ENCODE measurements at places on chromosomes 13 and 19.

DNA sequence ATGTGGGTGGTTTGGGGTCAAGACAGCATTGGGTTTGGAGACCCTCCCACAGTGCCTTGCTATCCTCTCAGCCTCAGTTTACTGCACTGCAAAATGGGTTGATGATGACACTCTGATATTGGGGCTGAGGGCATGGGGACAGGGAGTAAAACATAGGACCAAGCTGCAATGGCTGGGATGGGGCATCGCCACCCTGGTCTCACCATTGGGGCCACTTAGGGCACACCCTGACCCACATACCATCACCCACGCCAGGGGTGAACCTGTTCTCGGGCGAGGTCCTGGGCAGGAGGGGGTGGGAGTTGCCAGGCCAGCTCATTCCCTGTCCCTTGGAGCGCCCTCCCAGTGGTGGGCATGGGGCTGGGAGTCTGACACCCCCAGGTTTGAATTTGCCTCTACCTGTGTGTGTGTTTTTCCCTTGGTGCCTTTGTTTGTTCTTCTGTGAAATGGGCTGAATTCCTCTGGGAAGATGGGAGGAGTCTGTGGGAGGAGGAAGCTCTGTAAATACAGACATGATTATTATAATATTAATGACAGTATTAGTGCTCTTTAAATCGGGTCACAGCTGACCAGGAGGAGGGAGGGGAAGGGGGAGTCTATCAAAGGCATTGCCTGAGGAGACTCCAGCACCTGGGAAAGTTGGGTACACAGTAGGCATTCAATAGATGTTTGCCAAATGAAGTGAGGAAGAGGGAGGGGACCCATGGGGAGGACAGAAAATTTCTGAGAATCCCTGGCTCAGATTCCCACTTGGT is 2.2 kb upstream of the FCHO1 start:
- no peak for DNase-seq

- DNase-seq = no peak
Observed at GRCh38 chr19:10818301-10819123, 17.5 kb downstream of the TMED1 start.

DNA sequence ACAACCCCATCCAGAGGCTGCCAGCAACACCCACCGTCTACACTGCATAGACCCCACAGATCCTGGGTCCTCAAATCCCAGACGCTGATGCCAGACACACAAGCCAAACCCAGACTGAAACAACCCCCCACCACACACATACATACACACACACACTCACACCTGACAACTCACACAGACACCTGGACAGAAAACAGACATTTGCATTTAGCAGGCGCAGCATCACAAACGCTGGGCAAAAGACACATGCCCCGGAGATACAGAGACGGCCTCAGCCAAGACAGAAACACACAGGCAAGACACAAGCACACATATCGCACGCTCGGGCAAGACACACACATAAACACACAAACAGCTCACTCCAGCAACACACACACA is 1.3 kb downstream of the BBC3 start:
- peak; percentile 51 for DNase-seq

- DNase-seq = no peak
Observed at GRCh38 chr13:111319521-111319920, 921 bp upstream of the TEX29 start.

GRCh38 chr19:36819130-36819630 is 19.0 kb downstream of the ZNF790 start:
- DNase-seq = peak; percentile 25

GRCh38 chr19:45153339-45154063 is 7.3 kb downstream of the NKPD1 start:
- no peak for DNase-seq

GRCh38 chr13:110873639-110874507 is 41.0 kb downstream of the ANKRD10 start:
- no peak for DNase-seq

GRCh38 chr13:105329359-105329758 is 1206.1 kb downstream of the EFNB2 start:
- no peak for DNase-seq

- DNase-seq = no peak
Observed at GRCh38 chr13:71801781-71802180, 65.2 kb downstream of the DACH1 start.

DNA sequence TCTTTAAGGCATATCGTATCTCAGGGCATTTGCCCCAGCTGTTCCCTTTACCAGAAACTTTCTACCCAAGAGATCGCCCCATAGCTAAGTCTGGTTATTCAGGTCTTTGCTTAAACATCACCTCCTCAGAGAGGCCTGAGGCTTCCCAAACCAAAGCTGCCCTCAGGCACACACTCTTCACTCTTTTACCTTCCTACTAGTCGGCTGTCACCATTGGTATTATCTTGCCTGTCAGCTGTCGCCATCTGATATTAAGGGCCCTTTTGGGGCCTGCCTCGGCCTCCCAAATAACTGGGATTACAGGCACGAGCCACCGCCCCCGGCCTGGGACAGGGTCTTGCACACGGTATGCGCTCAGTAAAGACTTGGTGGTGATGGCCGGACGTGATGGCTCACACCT is 1.0 kb downstream of the GADD45GIP1 start:
- no peak for DNase-seq

DNA sequence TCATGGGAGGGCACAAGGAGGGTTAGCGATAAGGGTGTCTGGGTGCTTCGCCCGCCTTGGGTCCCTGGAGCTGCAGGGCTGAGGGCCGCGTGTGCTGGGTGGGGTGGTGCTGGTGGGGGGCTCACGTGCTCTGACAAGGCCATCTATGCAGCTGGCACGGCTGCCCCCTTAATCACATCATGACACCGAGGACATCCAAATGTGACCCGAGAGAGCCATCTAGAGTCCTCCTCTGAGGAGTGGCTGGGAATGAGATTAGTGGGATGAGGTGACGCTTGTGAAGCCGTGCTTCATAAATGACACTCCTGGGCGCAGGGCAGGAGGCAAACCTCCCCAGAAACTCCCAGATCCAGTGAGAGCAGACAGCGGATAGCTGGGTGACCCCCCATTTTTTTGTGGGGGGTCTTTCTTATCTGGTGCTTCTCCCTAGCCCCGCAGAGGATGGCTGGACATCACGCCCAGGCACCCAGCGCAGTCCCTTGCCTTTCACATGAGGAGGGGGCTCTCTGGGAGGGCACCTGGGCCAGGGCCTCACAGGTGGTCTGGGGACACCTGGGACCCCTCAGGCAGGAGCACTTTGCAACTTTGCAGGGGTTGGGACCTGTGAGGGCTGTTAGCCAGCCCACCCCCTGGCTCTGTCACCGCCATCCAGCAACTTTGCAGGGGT is 6.6 kb downstream of the FZR1 start:
- no peak for DNase-seq

DNA sequence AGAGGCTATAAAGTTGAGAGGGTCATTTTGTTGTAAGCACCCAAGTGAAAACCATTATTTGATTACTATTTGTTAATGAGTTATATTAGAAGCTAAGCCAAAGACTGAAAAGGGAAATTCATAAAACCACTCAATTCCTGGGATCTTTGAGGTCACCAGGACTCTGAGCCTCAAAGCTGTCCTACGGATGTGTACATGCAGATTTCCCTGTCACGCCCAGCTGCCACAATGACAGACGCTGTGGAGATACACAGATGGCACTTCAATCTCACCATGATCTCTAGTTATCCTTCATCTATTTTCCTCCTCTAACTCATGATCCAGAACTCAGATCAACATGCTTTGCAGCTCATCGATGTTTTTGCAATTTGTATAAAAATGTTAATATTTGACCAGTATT is 403.5 kb upstream of the MIR17HG start:
- no peak for DNase-seq

DNA sequence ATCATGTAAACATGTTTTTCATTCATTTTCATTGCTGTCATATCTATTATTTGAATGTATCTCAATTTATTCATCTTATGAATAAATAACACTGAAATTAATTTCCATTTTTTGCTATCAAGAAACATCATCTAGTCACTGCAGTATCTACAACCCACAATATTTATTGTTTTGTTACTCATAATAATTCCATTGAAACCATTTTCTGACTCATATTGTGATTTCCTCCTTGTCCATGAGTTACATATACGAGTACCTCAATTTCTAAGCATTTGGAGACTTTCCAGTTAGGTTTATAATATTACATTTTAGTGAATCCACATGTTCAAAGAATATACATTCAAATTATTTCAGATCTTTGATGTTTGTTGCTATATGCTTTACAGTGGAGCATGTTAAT is 1524.0 kb downstream of the SLITRK1 start:
- DNase-seq = no peak

DNA sequence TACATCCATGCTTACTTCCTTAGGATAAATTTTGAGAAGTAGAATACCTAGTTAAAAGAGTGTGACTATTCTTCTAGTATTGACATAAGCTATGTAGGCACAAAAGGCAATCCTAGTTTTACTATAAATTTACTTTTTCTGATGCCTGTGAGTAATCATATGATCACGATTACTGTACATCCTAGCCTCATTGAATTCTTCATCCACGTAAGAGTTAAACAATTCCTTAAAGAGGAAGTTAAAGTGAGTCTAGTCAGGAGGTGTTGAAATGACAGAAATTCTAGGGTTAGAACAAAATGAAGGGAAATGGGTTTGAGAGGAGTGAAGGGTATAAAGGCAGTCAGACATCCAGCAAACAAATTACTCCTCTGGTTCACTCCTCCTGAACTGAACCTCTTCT is at the start of gene ACOD1:
Gene ACOD1 (plus strand): TSS at position 363 of the 400 bp plus-strand sequence. CDS start 48 bp downstream, outside the sequence.
- no peak for DNase-seq

GRCh38 chr13:112769615-112770014 is 79.8 kb downstream of the ATP11A start:
- no peak for DNase-seq

- no peak for DNase-seq
Observed at GRCh38 chr19:49387936-49388372, at the start of gene KASH5. TSS of gene KASH5 (plus strand) at chr19:49388249. CDS start at chr19:49390884, 2,635 bp downstream.

GRCh38 chr19:34336781-34337271 is 28.2 kb upstream of the GPI start:
- peak; percentile 39 for DNase-seq

DNA sequence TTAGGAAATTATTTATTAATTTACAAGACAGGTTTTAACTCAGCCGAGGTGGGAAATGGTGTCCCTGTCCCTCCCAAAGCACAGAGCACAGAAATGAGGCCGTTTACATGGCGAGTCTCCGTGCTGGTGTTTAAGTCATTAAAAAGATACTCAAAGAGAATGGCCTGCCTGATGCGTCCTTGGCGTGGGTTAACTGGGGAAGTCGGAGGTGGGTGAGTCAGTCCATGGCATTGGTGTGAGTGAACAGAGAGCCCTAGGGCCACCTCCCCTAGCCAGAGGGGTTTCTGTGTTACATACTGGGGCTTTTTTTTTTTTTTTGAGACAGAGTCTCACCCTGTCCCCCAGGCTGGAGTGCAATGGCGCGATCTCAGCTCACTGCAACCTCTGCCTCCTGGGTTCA is 3.9 kb downstream of the FEM1A start:
- DNase-seq = no peak

GRCh38 chr19:29309637-29310036 is 96.7 kb upstream of the UQCRFS1 start:
- DNase-seq = no peak

DNA sequence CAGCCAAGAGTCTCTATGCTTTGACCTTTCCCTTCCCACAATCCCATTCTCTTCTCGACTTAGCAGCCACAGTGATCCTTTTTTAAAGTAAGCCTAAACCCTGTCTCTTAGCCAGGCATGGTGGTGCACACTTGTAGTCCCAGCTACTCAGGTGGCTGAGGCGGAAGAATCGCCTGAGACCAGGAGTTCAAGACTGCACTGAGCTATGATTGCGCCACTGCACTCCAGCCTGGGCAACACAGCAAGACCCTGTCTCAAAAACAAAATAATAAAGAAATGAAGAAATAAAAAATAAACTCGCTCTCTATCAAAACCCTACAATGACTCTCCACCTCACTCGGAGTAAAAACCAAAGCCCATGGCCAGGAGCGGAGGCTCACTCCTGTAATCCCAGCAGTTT is 14.7 kb downstream of the TEX101 start:
- no peak for DNase-seq

- peak; percentile 46 for DNase-seq
Observed at GRCh38 chr19:3243819-3244700, 19.6 kb downstream of the CELF5 start.

DNA sequence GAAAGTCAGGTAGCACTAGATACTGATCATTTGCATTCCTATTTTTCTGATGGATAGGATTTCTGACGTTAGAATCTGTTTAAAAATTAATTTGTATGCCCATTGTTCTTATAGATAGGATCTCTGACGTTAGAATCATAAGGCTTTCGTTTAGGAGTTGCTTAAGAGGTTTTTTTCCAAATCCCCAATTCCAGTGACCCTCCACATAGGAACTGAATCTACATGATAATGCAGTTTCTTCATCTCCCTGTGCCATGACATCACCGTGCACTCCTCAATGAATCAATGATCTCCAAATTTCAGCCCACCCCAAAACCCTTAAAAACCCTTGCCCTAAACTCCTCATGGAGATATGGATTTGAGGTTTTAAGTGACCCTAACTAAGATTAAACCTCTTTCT is 87.2 kb downstream of the RXFP2 start:
- no peak for DNase-seq

DNA sequence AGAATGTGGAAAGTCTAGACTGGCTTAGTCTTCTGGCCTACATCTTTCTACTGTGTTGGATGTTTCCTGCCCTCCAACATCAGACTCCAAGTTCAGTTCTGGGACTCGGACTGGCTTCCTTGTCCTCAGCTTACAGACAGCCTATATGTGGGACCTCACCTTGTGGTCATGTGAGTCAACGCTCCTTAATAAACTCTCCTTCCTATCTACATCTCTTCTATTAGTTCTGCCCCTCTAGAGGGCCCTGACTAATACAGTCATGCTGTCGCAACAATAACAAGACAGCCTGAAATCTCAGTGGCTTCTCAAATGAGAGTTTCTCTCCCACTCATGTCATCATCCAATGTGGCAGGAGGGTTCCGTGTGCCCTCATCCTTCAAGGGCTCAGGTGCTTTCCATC is 347.8 kb downstream of the MZT1 start:
- no peak for DNase-seq

- no peak for DNase-seq
Observed at GRCh38 chr19:1009041-1009980, 9.1 kb downstream of the GRIN3B start.

All from Caki2 (cell line).